ENCODE measurements at places on chromosomes 16 and 17.

DNA sequence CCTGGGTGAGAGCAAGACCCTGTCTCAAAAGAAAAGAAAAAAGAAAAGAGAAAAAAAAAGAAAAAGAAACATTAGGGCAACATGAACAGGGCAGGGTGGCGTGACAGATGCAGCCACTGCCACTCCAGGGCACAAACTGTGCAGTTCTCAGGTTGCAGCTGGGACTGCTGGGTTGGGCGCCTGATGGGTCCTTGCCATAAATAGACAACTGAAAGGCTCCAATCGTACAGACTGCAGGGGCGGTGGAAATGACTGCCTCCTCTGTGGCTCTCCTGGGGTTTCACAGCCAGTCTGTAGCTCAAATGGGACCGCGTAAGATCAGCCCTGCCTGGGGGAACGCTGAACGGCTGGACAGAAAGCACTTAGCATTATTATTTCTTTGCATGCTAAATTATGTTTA, 130.7 kb downstream of the CPPED1 start:
- no peak for DNase-seq

- DNase-seq = peak; percentile 4
Observed at GRCh38 chr17:46720408-46720807, 98.1 kb downstream of the WNT3 start.

DNA sequence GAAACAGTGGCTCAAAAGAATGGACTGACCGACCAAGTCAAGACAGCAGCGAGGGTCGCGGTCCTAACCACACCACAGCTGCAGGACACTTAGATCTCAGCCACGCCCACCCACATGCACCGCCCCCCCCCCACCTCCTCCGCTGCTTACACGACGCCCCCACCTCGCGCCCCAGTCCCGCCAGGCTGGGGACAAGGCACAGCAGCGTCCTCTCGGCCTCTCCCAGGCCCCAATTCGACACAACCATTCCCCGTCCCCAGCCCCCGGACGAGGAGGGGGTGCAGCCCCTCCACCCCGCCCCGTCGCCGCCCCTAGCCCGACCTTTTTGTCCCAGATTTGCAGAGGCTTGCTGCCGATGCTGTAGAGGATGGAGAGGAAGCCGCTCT, 477 bp downstream of the CFAP20 start:
- no peak for DNase-seq

DNA sequence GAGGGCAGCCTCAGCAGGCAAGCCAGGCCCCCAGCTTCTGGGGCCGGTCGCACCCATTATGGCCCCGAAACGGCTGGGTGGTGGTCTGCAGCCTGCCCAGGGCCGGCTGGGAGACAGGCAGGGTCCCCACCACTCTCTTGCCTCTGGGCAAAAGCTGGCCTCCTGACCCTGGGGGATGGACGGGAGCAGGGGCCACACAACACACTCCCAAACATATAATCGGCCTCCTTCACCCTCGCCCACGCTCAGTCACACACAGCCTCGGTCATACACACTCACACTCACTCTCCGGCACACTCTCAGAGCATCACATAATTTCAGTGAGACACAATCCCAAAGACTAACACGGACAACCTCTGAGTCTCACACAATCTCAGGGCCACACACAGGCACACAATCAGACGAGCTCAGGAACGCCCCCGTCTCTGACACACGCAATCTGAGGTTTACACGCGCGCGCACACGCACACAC, 589 bp downstream of the PEMT start:
- no peak for DNase-seq

DNA sequence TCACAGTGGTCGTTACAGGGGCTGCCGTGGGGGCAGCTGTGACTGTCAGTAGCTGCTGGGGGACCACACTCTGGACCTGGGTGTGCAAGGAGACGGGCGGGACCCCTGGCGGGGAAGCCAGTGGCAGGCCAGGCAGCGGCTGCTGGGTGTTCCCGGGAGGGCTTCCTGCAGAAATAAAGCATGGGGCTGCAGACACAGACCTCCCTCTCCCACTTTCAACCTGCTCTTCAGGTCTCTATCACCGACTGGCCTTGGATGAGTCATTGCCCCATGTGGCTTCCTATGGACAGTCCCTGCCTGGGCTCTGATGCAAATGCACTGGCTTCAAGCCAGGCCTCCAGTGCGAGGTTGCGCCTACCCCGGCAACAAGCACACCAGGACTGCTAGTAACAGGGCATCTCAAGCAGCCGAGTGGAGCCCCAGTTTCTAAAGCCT, 17.2 kb downstream of the SREBF1 start:
- no peak for DNase-seq

DNA sequence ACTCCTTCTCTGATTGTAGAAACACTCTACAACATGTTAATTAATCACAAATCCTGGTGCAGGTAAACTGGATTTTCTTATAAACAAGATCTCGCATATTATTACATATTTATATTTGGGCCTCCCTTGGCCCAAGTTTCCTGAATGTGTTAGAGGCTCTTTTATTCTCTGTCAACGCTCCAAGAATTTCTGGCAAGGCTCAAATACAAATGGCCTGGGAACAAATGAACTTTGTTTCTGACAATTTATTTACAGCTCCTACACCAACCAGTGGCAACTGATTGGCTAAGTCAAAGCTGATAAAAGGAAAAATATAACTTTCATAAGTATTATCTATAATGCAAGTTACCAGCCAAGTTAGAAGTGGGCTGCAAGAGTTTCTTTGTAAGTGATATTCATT, 64.9 kb upstream of the CORO6 start:
- DNase-seq = peak; percentile 54

- no peak for DNase-seq
Observed at GRCh38 chr17:59479141-59479540, 86.3 kb upstream of the DHX40 start.

DNA sequence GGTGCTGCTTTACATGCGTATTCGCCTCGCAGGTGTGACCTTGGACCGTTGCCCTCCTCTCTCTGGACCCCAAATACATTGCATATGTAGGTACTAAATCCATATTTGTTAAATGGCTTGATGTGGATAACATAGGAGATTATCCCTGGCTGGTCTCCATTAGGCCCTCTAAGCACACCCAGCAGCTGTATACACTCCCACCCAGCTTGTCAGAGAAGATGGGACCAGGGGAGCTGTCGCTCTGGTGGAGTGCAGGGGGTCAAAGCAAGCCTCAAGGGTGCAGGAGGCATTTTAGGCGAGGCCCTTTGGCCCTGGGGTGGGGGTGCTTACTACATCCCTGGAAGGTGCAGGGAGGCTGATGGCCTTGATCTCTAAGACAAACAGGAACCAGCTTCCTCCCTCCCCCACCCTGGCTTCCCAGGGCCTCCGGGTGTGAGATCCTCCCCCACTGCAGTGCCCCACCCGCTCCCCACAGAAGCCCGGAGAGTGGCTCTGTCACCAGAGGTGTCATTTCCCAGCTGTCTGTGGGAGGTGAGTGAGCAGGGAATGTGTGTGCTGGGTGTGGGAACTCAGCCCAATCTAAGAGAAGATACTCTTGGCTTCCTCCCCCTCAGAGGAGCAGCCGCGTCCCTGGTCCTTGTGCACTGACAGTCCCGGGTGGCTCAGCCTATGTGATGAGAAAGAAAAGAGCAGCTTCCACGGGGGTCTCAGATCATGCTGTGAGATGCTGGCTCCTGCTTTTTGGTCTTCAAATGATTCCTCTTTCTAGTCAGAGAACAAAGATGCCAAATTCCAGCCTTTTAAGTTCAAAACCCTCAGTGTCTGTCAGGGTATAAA, 1.4 kb upstream of the VAMP2 start:
- DNase-seq = no peak

DNA sequence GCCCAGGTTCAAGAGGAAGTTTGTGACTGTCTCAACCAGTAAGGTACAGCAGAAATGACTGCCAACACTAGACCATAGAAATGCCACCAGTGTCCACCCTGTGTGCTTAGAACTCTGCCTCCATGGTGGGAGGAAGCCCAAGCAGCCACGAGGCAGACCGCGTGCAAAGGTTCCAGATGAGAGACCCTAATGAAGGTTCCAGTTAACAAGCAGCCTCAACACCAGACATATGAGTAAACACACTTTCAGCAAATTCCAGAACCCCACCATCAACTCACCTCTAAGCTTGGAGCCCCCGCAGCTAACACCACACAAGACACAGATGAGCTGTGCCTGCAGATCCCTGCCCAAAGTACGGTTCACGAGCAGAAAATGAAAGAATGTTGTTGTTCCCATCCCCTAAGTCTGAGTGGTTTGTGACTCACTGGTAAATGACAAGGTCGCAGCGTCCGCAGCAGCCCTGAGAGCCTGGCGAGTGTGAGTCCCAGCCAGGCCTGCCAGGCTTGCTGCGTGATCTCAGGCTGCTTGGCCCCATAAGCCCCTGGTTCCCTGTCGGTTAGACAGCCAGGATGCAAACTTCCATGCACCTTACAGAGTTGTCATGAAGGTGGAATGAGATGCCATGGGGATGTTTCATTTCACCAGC, 193.7 kb downstream of the C16orf95 start:
- no peak for DNase-seq

- DNase-seq = no peak
Observed at GRCh38 chr17:11256877-11257276, 15.9 kb downstream of the SHISA6 start.

GRCh38 chr16:12319428-12320035, 343.0 kb downstream of the SNX29 start:
- no peak for DNase-seq

GRCh38 chr17:44733753-44734152, 25.0 kb upstream of the ADAM11 start:
- no peak for DNase-seq
